ENCODE measurements at places on chromosomes 6 and 20.

DNA sequence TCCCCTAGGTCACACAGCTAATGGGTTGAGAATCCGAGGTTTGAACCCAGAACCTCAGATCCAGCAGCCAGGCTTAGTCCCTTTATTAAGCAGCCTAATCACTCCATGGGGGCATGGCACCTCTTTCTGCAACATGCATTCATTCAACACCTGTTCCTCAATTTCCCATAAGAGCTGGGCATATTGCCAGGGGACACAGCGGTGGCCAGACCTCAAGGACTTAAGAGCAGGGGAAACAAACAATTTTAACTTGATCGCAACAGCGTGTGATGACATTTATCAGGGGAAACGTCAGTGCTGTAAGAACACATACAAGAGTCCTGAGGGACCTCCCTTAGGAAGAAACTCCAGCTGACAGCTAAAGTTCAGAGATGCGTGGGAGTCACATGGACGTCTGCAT, 267.4 kb upstream of the CDH4 start:
- no peak for DNase-seq

- DNase-seq, result no peak
Measured at GRCh38 chr6:43922426-43923375, 152.7 kb downstream of the VEGFA start.

- no peak for DNase-seq
Measured at GRCh38 chr6:149923327-149923986, 536 bp upstream of the RAET1G start.

GRCh38 chr20:34345402-34345736, 17.7 kb upstream of the ITCH start:
- DNase-seq, result no peak

DNA sequence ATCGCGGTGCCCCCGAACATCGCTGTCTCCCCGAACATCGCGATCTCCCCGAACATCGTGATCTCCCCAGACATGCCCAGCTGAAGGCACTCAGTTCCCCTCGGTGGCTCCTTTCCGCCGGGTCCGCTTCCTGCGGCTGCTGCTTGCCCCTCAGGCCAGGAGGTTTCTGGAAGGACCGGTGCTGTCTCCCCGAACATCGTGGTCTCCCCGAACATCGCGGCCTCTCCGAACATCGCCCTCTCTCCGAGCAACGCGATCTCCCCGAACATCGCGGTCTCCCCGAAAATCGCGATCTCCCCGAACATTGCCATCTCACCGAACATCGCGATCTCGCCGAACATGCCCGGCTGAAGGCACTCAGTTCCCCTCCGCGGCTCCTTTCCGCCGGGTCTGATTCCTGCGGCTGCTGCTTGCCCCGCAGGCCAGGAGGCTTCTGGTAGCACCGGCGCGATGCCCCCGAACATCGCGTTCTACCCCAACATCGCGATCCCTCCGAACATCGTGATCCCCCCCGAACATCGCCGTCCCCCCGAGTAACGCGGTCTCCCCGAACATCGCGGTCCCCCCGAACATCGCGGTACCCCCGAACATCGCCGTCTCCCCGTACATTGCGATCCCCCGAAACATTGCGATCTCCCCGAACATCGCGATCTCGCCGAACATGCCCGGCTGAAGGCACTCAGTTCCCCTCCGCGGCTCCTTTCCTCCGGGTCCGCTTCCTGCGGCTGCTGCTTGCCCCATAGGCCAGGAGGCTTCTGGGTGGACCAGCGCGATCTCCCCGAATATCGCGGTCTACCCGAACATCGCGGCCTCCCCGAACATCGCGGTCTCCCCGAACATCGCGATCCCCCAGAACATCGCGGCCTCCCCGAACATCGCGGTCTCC, 808 bp downstream of the ULBP1 start:
- peak; percentile 22 for DNase-seq

GRCh38 chr6:16713597-16713996, 47.7 kb downstream of the ATXN1 start:
- DNase-seq, result peak; percentile 35

DNA sequence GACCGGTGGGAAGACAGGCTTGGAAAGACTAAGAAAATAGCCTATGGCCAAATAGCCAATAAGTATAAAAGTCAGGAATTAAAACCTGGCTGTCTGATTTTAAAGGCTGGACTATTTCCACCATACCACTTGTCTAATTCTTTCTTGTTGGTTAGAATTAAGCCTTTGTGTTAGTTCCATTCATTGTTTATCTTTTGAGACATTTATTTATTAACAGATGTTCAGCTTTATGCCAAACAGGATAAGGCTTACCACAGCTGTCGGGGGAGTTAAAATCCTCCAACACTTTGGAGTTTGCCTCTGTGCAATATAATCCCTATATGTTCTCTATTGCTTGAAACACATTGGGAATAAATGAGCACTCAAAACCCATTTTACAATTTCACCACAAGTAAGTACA, 208.3 kb downstream of the TMEM200A start:
- DNase-seq, result no peak

GRCh38 chr6:28737750-28738395, 185.9 kb downstream of the TRIM27 start:
- no peak for DNase-seq

DNA sequence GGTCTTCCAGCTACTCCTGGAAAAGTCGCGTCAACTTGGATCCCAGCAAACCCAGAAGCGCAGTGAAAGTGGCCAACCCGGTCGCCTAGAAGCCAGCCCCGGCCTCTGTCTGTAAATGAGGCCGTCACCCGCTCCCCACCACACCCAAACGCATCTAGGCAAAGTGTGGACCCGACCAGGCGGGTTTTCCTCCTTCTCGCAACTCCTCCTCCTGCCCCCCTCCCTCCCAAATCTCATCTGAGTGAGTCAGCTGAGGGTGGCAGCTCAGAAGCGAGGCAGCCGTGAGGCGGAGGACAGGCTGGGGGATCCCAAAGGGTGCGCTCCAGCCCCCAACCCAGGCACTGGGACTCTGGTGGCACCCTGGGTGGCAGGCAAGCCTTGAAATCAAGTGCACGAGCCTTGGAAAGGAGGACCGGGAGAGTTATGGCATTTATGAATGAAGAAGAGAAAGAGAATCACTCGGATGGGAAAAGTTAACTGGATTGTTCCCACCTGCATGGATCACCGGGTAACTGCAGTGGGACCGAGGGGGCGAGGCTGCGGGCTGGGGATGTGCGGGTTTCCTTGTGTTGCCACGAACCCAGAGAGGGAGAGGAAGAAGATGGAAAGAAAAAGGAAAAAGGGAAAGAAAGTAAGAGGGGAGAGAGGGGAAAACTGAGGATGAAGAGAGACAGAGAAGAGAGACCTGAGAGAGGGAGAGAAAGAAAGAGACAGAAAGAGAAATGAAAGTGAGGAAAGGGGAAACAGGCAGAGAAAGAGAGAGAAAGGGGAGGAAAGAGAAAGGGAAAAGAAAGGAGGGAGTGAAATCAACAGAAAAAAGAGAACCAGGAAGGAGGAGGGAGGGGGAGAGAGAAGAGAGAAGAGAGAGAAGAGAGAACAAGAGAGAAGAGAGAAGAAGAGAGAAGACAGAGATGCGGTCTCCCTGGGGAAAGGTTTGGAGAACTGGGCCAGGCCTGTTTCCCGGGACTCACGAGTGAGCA, at the start of gene APCDD1L:
TSS of gene APCDD1L (minus strand) at position 167 of the 980 bp plus-strand sequence. CDS start 692 bp downstream, outside the sequence.
- peak; percentile 62 for DNase-seq

DNA sequence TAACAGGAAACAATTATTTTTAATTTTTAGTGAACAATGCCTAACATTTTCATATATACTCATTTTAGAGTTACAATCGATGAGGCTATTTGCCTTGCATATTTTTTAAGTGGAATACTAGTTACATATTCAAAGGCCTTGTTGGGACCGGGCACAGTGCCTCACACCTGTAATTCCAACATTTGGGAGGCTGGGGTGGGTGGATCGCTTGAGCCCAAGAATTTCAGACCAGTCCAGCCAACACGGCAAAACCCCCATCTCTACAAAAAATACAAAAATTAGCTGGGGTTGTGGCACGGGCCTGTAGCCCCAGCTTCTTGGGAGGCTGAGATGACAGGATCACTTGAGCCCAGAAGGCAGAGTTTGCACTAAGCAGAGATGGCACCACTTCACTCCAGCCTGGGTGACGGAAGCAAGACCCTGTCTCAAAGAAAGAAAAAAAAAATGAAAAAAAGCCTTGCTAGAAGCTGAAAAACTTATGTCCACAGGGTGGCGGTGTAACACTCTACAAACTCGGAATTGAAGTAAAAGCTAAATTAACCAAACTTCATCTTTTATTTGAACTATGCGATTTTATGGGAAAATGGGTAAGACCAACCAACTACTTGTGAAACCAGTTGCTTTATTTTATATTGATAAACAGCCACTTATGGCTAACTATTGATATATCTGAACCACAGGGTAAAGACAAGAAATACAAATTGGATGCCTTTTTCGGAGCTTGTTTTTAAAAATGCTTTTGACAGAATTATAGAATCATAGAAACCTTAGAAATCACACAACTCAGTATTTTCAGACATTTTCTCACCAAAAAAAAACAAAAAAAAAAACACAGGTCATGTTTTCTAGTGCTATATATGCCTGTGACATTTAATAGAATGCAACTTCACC, 24.1 kb upstream of the ROS1 start:
- DNase-seq, result peak; percentile 87

DNA sequence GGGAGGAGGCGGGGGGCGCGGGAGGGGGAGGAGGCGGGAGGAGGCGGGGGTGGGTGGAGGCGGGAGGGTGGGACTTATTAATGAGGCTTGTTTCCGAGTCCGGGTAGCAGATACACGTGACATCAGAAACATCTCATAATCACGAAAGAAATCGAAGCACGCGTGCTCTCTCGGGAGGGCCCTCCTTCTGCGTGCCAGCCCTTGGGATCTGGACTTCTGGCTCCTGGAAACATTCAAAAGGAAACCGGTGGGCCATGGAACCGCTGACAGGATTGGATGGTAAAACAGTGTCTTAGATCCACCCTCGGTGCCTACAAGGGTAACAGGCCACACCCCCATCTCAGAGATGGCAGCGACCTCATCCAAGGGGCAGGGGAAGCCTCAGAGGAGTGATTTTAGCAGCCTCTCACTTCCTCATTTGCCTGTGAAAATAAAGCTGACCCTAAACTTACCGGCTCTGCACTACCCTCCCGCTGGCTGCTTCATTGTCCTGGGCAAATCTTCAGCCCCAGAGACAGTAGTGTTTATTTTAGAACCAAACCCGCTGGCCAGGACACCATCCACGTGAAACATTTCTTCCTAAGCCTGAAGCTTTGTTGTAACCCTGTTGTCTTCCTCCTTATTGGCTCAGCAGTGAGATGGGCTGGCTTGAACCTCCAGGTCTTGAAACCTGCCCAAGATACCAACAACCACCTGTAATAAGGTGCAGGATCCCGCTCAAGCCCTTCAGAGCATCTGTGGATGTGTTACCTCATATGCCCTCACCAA, 97.5 kb downstream of the PSMG4 start:
- DNase-seq, result peak; percentile 39

- DNase-seq, result no peak
Measured at GRCh38 chr20:48737434-48738093, 90.2 kb downstream of the PREX1 start.

DNA sequence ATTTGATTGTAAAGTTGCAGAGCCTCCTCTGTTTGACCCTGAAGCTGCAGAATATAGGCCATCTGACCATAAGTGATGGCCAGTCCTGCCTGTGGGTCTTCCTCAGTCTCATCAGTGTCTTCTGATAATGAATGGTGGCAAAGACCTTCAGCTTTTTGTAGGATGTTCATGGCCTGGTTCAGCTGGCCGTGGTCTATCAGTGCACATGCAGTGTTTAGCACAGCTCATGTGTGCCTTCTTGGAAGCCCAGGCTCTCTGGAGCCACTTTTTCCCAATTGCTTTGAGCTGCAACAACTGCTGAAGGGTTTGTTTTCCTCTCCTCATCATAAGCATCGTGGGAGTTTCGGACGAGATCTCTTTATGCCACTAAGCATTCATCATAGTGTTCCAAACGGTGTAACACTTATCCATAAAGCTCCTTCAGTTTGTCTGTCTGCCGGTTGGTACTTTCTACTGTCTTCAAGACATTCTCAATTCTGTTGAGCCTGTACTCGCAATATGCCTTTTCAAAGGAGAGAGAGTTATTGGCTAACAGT, 70.1 kb upstream of the TULP4 start:
- no peak for DNase-seq

- no peak for DNase-seq
Measured at GRCh38 chr6:158655569-158656450, 6.0 kb downstream of the SYTL3 start.

GRCh38 chr6:7642791-7643190, 52.8 kb downstream of the SNRNP48 start:
- DNase-seq, result no peak

GRCh38 chr6:77561768-77562314, 91.0 kb upstream of the MEI4 start:
- peak; percentile 1 for DNase-seq

DNA sequence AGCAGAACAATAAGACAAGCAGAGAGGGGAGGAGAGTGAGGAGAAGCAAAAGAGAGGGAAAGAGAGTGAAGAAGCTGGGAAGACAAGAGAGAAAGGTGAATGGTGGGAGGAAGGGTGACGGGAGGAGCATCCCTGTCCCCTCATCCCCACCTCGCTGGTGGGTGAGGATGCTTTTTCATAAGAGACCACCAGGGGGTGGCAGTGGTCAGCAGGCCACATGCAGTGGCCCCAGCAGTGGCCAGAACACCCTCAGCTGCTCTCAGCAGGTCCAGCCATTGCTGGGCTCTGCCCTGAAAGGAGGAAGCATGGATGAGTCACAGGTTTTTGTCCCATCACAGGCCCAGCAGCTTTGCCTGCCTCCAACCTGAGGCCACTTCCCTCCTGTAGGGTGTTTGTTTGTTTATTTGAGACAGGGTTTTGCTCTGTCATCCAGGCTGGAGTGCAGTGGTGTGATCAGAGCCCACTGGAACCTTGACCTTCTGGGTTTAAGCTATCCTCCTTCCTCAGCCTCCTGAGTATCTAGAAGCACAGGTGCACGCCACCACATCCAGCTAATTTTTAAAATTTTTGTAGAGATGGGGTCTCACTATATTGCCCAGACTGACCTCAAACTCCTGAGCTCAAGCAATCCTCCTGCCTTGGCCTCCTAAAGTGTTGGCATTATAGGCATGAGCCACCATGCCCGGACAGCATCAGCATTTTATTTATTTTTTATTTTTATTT, 24.0 kb downstream of the FGD2 start:
- DNase-seq, result peak; percentile 81

DNA sequence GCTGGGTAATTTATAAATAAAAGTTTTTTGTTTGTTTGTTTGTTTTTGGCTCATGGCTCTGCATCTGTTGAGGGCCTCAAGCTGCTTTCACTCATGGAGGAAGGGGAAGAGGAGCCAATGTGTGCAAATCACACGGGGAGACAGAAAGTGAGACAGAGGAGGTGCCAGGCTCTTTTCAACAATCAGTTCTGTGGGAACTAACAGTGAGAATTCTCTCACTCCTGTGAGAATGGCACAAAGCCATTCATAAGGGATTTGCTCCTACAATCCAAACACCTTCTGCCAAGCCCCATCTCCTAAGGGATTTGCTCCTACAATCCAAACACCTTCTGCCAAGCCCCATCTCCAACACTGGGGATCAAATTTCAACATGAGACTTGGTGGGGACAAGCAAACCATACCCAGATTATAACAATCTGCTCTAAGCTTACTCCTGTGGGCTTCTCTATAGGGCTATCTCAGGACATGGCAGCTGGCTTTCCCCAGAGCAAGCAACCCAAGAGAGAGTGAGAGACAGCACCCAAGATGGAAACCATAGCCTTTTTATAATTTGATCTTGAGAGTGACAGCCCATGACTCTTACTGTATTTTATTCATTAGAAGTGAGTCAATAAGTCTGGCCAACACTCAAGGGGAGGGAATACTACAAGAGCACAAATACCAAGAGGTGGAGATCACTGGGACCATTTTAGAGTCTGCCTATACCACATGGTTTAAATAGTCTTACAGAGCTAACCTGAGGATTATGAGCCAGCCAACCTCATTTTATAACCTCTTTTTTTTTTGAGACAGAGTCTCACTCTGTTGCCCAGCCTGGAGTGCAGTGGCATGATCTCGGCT, 22.8 kb upstream of the LRRC1 start:
- DNase-seq, result peak; percentile 41
